ENCODE measurements at places on chromosomes 7 and 10.

GRCh38 chr7:122543891-122544290, 155.0 kb downstream of the RNF133 start:
- DNase-seq, result no peak

- DNase-seq, result no peak
Observed at GRCh38 chr10:87038286-87038717, 18.2 kb downstream of the FAM25A start.

GRCh38 chr10:32253276-32253675, 93.7 kb downstream of the EPC1 start:
- no peak for DNase-seq

DNA sequence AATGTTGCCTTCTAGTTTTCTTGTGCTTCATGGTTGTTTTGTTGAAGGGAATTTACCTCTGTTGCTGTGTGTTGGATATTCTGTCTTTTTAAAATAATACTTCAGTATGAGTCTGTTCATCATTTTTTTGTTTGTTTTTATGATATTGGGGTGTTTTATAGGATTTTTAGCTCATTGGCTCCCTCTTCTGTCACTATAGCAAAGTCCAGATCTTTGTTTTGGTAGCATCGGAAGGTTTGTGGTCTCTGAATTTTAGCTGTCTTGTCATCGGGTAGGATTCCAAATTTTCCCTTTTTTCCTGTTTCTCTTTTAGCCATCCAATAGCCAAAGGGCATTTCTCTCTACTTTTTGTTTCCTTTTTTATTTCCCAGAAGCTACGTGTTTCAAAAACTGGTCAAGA, 91.4 kb downstream of the EXOC4 start:
- DNase-seq, result no peak

DNA sequence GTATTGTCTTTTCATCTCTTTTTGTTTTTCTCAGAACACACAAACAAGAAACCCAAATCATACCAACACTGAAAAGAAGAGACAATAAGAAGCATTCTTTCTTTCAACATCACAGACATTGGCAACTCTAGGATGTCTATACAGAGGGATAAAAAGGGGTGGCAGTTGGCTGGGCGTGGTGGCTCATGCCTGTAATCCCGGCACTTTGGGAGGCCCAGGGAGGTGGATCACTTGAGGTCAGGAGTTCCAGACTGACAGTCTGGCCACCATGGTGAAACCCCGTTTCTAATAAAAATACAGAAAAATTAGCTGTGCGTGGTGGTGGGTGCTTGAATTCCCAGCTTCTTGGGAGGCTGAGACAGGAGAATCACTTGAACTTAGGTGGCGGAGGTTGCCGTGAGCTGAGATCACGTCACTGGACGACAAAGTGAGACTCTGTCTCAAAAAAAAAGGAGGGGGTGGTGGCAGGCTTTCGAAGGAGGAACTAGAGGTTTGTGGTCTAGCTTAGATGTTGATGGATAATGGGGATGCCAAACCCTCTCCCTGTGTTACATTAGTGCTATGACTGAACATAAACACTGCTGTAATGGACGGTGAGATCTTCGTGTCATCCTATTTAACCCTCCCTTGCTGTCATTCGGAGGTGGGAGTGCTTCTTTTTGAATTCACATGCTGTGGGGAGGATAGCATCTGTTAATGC, 9.4 kb downstream of the CNNM2 start:
- DNase-seq, result no peak

DNA sequence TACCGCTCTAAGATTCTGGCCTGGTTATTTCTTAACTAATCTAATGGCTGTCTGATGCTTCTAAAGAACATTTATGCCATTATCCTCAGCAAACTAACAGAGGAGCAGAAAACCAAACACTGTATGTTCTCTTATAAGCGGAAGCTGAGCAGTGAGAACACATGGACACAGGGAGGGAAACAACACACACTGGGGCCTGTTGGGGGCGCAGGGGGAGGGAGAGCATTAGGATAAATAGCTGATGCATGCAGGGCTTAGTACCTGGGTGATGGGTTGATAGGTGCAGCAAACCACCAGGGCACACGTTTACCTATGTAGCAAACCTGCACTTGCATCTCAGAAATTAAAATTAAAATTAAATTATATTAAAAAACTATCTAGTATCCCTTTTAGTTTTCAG, 853.5 kb downstream of the GATA3 start:
- no peak for DNase-seq

DNA sequence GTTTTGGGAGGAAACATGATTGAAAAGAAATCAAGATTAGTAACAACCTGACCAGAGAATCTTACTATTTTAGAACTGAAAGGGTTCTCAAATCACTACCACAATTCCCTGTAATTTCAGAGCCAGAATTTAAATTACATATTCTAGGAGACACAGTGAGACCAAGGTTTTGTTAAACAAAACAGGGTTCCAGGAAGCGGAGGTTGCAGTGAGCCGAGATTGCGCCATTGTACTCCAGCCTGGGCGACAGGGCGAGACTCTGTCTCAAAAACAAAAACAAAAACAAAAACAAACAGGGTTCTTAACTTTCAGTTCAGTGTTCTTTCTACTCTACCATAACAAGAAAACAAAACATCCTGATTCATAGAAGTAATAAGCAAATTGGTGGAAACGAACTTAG, 57.6 kb downstream of the SNX13 start:
- no peak for DNase-seq

DNA sequence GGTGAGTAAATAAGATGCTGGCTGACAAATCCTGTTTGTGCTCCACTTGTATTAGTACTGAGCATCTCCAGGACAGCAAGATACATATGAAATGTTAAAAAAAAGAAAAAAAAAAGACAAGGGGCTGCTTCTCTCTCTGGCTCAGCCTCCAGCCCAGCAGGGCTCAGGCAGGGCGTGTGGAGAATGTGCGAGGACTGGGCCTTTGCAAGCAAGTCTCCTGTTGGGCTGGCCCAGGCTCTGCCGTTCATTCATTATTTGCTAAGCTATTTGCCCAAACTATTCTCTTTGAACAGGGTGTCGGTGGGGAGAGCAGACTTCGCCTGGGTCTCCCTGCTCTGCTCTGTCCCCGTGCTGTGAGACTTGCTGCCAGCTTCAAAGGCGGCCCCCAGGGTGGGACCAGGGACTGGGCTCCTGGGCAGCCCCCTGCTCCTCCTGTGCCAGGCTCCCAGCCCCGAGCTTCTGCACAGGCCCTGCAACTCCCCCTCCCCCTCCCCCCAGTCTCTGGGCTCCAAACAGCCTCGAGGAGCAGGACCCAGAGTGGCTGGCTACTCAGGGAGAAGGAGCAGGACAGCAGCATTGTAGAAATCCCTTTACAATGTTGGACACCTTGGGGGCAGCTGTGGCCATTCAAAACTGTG, 25.6 kb upstream of the MGMT start:
- DNase-seq, result no peak

GRCh38 chr7:49778731-49779270, 5.4 kb downstream of the VWC2 start:
- no peak for DNase-seq

- no peak for DNase-seq
Observed at GRCh38 chr7:1020849-1021251, 23.5 kb upstream of the GPR146 start.

GRCh38 chr10:5594271-5595049, 69.7 kb downstream of the CALML3 start:
- no peak for DNase-seq

DNA sequence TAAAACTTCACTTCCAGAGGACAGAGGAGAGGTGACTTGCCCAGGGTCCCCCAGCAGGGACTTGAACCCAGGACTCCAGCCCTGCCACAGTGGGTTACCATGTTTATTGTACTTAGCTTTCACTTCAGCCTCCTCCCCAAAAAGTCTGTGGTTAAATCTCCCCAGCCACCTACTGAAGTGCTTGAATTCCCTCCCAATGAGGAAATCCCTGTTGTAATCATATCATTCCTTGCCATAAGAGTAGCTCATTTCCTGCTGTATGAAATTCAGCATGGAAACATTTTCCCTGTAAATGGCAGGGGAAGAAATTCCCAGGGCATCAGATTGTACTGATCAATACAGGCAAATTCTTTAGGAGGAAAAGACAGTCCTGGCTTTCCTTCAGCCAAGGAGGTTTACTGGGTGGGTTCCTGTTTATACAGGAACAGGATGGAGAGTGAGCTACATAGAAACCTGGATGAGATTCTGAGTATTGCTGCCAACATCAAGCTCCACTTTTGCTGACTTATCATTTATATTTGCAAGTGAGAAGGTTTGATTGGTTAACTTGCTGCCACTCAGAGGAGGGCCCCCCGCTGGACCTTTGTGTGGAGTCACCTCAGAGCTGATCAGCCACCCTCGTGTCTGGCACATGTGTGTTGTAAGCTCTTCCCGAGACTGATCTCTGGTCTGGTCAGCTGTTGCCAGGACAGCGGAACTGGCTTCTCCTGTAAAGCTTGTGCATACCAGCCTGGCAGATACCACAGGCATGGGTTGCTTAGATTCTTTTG, 16.4 kb upstream of the PDZD8 start:
- DNase-seq, result no peak

DNA sequence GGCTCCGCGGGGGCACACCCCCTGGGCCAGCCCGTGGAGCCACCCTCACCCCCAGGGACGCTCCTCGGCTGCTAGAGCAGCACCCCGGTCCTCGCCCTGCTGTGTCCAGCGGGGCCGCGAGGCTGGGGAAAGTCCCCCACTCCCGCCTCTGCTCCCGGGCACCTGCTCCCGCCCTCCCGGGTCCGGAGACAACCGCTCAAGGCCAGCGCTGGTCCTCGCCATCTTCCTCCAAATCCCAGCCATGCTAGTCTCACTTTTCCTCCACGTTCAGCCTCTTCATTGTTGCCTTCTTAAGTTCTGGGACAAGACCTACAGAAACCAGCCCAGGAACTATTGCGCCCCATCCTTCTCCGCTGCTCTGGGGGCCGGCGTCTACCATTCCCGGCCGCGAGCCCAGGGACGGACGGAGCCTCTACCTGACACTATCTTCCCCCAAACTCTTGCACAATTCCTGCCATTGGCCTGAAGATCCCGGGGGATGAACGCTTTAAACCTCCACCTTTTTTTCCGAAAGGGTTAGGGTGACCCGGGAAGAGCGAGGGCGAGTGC, 4.8 kb upstream of the KCP start:
- DNase-seq, result no peak

DNA sequence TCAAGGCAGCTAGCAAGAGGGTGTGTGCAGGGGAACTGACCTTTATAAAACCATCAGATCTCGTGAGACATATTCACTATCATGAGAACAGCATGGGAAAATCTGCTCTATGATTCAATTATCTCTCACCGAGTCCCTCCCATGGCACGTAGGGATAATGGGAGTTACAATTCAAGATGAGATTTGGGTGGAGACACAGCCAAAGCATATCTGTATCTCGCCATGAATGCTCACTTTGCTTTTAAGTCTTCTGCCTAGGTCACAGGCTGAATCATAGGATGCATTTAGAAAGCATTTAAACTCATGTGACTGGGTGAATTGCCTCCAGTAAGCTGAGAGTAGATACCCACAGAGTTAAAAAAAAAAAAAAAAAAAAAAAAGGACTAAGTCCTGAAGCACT, 220.0 kb downstream of the AGMO start:
- DNase-seq, result no peak

GRCh38 chr7:129702761-129703338, 91.3 kb downstream of the NRF1 start:
- no peak for DNase-seq

DNA sequence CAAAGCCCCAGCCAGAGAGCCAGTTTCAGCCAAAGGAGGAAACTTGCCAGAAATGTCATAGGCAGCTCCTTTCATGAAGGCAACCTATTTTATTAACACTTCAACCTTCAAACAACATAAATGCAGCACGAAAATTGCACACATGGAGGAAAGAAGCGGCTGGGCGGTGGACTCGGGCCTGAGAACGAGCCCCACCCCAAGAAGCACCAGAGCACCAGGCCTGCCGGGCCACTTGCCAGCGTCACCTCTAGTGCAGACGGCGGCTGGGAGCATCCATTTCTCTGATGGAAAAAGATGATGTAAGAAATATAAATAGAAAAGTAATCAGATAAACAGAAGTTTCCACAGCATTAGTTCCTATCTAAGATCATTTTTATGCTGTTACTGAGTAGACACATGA, 100.0 kb downstream of the TCERG1L start:
- no peak for DNase-seq

- no peak for DNase-seq
Observed at GRCh38 chr10:27258492-27258837, 17.9 kb upstream of the ACBD5 start.

DNA sequence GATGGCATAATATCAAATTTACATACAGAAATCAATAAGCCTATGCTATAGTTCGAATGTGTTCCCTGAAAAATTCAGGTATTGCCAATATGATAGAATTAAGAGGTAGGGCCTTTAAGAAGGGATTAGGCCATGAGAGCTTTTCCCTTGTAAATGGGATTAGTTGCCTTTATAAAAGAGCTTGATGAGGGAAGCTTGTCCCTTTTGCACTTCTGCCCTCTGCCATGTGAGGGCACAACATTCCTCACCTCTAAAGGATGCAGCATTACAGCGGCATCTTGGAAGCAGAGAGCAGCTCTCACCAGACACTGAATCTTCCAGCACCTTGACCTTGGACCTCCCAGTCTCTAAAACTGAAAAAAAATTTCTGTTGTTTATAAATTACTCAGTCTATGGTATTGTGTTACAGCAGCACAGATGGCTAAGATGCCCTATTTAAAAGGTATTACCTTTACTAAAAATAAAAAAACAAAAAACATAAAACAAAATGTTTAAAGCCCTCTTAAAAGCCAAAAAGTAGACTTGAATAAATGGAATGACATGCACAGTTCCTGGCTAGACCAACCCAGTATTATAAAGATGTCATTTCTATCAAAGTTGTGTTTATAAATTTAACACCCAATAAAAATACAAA, 909.6 kb downstream of the REEP3 start:
- DNase-seq, result no peak

DNA sequence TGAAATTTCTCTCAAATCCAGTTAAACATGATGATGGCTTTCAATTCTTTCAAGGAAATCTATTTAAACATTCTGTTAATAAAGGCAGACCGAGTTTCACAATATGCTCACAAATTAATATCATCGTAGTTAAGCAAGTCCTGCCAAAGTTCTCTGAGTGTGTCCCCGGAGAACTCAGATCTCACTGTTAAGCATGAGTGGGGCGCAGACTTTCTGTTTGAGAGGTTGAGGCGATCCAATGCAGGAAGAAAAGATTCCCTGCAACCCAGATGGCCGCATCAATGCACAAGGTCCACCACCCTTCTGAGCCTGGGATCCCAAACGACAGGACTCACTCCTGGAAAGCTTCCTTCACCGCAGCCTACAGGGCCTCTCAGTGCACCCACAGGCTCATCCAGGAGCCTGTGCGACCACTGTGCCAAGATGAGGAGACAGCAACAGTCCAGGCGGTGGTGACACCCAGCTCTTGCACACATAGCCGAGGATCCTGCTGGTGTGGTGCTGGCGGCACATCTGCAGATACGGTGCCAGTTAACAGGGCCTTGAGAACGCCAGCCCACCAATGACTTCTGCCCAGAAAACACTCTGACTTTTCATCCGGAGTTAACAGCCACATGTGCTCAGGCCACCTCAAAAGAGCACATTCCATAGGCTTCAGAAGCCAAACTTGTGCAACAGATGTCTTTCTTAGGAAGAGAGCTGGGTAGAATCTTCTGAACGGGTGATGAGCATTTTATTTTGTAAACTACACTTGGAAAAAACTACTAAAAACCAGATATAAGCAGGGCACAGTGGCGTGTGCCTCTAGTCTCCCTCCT, 102.1 kb downstream of the ZRANB1 start:
- no peak for DNase-seq

All from stimulated activated CD4-positive, alpha-beta T cell treated with anti-CD3 and anti-CD28 coated beads, Interleukin-12 subunit alpha, Interleukin-12 subunit beta, amount 100 ng/mL, for 24 hours (primary cell).